ACHN (cell line): ENCODE measurements at places on chromosomes 3 and 15.

- no peak for DNase-seq
Observed at GRCh38 chr3:119315600-119316312, 21.6 kb downstream of the ARHGAP31 start.

- peak; percentile 30 for DNase-seq
Observed at GRCh38 chr3:143203848-143204247, 84.3 kb downstream of the CHST2 start.

- no peak for DNase-seq
Observed at GRCh38 chr3:14721126-14721864, 46.4 kb downstream of the C3orf20 start.

DNA sequence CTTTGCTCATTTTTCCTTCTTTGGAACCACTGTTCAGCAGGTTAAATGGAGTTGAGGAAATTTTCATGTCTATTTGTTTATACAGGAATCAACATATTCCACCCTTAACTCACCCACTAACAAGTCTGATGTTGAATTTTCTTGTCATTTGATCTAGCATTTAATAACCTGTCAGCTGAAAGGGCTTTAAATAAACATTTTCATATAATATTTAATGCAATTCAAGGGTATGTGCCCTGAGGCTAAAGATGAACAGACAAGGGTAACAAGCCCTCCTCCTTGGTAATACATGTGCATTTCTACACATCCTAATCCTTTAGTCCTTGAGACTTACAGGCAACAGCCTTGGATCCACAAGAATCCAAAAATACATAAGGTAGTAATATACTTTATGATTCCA lies 435.0 kb upstream of the NR2F2 start:
- no peak for DNase-seq

DNA sequence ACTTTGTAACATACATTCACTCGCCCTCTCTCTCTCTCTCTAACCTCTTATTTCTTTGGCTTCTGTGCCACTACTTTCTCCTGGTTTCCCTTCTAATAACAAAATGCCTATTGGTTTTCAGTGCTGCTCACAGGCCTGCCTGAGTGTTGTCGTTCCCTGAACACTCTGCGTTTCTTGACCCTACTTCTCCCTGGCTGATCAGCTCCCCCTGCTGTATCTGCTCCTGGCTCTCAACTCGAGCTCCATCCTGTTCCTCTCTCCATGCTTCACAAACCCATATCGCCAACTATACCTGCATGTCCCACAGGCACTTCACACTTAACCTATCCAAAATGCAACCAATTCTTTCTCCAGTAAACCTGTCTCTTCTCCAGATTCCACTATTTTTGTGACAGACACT lies 111.4 kb downstream of the OPA1 start:
- no peak for DNase-seq

GRCh38 chr15:59372352-59373211 lies at the start of gene MYO1E:
TSS of gene MYO1E (minus strand) at chr15:59372871. CDS start at chr15:59372500, 371 bp downstream.
- DNase-seq = peak; percentile 96

- peak; percentile 48 for DNase-seq
Observed at GRCh38 chr3:30607032-30607833, 832 bp downstream of the TGFBR2 start.

DNA sequence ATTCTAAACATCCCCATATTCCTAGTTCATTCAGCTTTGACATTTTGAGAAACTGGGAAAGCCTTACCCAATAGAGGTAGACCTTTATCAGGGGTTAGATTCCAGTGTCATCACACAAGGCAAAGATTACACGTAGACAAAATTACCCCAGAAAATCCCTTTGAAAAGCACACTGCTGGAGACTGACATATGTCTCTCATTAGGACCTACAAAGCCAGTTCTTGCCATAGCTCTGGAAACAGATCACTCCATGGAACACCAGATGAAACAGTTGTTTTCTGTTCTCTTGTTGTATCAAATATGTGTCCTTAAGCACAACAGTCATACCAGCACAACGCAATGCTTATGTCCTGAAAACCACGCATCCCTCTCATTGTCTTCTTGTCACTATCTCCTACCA lies 44.7 kb downstream of the RARB start:
- DNase-seq = no peak
